ENCODE measurements at places on chromosomes 7 and 10.

GRCh38 chr10:4255751-4256150 lies 470.7 kb upstream of the KLF6 start:
- no peak for DNase-seq

GRCh38 chr7:1705856-1706255 lies 35.8 kb downstream of the ELFN1 start:
- DNase-seq, result no peak

DNA sequence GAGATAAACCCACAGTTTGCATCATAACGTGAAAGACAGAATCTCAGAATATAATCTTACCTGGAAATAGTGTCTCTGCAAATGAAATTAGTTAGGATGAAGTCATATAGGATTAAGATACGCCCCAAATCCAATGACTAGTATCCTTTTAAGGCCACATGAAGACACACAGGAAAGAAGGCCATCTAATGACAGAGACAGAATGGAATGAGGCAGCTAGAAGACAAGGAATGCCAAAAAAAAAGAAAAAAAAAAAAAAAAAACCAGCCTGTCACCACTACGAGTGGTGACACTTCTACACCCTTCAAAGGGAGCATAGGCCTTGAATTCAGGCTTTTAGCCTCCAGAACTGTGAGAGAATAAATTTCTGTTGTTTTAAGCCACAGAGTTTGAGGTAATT lies 82.9 kb downstream of the HYCC1 start:
- no peak for DNase-seq

- no peak for DNase-seq
Measured at GRCh38 chr7:27533652-27534081, 129.0 kb downstream of the HIBADH start.

DNA sequence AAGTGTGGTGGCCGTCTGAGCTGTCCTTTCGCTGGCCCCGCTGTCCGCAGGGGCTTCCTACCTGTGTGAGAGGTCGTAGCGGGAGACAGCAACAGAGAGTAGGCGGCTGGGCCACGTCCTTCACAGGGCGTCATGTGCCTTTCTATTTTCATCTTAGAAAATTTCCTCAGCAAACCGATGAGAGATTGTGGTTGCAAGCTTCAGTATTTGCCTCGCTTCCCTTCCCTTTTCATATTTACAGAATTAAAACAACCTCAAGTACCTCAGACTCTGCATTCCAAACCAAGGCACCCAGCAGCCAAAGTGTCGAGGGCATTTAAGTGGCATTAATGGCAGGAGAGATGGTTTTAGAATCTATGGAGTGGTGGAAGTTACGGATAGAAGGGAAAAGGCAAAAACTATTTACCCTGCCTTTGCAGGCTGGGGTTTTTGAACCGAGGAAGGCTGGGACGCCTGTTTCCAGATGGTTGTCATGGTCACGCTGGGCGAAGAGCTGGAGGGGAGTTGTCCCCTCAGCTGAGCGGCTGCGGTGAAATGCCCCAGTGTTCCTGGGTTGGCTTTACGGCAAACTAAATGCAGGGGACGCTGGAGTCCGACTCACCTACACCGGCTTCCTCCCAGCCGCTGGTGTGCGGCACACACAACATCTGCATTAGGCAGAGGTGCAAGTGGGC lies 41.9 kb downstream of the WIPI2 start:
- no peak for DNase-seq

GRCh38 chr10:117432866-117433265 lies 57.6 kb upstream of the PDZD8 start:
- no peak for DNase-seq

DNA sequence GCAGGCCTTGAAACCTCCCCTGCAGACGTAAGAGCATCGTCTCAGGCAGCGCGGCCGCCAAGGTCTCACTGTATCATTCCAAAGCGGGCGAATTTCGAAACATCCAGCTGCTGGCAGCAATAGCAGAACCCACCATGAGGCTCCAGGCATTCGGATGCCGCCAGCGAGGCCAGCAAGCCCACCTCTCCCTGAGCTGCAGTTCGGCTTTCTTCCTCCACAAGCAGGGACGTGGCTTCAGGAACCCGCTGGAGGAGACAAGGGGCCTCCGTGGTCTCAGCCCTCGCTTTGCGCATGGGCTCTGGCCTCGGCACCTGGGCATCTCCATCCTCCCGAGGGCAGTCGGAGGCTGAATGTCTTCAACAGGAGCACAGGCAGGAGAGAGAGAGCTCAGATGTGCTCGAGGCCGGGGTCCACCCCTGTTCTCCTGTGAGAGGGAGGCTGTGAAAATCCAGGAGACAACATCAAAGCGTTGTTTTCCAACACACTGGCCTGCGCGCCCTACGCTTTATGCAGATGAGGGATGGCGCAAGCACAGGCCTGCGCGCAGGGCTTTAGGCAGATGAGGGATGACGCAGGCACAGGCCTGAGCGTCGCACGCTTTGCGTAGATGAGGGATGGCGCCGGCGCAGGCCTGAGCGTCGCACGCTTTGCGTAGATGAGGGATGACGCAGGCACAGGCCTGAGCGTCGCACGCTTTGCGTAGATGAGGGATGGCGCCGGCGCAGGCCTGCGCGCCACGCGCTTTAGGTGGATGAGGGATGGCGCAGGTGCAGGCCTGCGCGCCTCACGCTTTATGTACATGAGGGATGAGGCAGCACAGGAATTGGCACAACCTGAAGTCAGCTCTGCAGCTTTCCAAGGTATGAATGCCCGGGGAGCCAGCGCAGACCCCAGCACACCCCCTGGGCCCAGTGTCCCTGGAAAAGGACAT lies 103.2 kb downstream of the WDR37 start:
- DNase-seq, result no peak

DNA sequence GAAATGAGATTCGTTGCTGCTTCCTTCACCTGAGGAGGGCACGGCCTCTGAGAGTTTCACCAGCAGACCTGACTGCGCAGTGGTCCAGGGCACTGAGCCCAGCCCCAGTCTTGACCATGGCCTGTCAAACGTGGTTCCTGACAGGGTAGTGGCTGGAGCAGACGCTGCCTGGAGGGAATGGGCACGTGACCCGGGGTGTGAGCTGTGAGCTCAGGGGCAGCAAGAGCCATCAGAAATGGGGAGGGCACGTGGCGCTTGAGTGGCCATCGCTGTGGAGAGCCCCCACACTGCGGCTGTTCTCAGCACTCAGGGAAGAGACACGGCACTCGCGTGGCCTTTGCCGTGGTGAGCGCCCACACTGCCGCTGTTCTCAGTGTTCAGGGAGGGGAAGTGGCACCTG lies 12.0 kb downstream of the FAM20C start:
- no peak for DNase-seq

- DNase-seq, result no peak
Measured at GRCh38 chr10:7186387-7187018, 224.3 kb downstream of the SFMBT2 start.

DNA sequence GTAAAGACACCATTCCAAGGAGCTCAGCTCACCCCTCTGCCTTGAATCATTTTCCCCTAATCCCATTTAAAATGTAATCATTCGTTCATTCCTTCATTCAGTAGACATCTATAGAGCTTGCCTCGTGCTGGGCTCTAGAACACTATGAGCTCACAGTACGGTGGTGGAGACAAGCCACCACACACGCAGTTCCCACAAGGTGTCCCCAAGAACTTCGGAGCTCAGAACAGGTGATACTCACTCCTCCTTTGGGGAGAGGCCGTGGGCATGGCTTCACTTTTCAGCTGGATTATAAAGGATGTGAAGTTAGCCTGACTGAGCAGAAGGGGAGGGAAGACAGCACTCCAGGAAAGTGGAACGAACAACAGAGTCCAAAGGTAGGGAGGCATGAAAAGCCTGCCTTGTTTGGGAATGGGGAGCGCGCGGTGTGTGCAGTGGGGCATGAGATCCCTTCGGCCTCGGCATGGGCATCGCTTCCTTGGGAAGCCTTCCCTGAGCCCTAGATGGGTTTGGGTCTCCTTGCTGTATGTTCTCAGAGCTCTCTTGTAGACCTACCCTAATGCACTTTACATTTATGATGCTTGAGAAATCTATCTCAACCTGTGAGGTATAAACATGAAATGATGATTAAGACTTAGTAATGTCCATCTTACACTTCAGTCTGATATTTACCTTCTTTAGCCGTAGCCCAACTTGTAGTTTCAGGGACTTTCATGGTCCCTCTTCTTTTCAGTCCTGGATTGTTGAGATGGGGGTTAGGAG lies 809 bp upstream of the OGA start:
- no peak for DNase-seq

DNA sequence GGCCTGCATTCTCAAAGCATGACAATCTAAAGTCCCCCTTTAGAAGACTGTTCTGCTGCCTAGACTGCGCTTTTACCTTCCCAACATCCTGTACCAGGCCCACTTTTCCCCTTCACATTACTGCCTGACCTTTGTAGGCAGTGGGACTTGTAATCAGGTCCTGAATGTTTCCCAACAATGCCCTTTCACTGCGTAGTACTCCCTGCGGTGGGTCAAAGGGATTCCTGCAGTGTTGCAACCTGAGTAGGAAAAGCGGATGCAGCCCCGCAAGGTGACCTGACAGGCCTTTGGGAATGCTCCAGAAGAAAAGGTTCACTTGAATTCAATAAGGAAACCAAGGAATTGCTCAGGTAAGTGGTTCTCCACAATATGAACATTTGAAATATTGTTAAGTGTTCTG lies 4.9 kb upstream of the TCAF1 start:
- DNase-seq, result no peak

- DNase-seq, result peak; percentile 37
Measured at GRCh38 chr7:149071641-149072437, 18.7 kb downstream of the ZNF786 start.

DNA sequence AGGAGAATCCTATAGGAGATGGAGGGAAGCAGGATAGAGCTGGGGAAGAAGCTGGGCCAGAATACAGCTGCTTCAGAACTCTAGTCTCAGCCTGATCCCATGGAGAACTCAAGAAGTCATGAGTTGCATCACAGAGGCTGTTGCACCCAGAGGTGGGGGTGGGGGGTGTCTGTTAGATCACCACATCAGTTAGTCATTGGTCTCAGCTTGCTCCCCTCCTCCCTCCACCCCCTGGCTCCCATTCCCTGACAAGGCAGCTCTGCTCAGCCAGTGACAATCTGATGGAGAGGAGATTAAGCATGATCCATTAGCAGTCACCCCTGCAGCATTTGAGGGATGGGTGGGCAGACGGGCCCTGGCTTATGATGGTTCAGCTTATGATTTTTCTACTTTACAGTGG lies 58.4 kb upstream of the FGL2 start:
- no peak for DNase-seq

DNA sequence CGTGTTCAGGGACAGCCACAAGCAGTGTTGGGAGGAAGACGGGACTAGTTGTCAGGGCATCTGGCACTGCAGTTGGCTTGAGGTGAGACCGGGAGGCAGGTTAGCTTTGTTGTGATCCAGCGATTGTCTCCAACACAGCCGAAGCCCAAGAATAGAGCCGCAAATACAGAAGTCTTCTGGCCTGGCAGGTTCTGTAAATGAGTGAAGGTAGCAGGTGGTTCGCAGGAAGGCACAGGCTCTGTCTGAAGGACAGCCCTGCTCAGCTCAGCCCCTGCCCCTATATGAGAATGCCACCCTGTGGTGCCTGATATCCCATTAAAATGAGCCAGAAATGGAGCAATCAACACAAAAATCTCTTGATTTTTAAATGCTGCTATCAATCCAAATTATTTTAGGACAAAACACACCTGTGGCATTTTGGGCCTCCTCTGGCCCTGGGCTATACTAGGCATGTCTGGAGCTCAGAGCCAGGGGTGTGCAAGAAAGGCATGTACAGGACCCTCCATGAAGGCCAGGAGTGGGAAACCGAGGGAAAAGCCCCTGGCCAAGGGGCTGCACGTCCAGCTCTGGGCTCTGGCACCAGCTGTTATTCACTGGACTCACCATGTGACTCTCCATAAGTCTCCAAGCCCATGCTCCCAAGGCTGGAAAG lies 11.2 kb upstream of the C10orf71 start:
- DNase-seq, result no peak

DNA sequence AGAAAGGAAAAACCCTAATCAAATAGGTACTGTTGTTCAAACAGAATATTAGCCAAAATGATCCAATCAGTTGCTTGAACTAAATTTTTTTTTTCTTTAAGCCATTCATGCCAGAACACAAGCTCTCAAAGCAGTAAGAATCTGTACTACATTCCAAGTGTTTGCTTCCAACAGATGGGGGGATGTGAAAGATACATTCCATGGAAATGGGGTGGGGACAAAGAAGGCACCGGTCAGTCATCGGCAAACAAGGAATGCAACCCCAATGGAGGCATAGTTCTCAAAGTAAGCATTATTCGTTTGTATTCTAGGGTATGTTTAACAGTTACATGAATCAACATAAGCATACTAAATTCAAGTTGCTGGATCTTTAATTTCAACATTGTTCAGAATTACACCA lies 32.5 kb downstream of the C10orf143 start:
- no peak for DNase-seq

- no peak for DNase-seq
Measured at GRCh38 chr7:140685407-140686087, 11.0 kb upstream of the NDUFB2 start.

DNA sequence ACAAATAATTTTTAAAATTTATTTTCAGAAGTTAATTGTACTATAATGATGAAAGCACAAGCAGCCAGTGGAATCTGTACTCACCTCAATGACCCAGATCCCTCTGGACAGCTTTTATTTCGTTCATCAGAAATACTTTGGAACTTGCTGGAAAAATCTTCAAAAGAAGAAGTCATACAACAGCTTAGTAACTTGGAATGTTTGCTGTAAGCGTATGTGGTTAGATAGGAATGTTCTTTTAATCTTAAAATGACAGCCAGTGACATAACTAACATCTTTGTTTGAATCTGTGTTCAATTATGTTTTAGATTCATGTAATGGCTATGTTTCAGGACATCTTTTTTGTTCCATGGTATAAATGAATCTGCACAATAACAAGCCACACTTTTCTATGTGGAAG lies 26.8 kb downstream of the CFAP69 start:
- no peak for DNase-seq

- DNase-seq, result peak; percentile 59
Measured at GRCh38 chr10:12710594-12711349, 290.7 kb downstream of the CCDC3 start.

DNA sequence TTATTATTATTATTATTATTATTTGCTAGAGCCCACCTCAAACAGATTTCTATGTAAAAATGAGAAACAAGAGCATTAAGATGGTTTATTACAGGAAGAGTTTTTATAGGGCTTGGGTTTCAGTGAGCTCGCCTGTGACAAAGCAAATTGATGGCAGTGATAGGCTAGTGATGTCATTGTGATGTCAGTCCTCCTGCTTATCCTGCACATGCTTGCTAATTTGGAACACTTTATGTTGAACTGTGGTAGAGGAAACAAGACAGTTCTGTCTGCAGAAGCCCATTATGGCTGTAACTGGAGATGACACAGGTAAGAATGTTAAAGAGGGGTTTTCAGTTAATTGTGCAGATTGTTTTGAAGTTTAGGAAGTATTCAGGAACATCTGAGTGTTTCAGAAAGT lies 68.3 kb downstream of the CREM start:
- peak; percentile 85 for DNase-seq

DNA sequence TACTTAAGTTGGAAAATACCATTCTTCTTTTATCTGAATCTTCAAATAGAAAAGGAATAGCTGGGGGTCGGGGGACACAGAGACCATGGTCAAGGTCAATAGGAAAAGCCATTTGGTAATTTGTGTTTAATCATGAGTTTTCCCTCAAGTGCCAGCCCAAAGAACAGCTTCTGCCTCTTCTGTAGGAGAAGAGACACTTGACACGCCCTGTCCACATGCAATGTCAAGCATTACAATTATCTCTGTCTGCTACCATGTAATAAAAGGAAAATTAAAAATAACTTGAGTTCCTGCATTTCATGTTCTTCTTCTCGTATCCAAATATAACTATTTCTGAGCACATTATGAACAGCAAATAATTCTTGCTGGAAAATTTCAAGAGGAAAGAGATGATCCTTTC lies 241.7 kb downstream of the IPMK start:
- DNase-seq, result no peak
